ENCODE measurements at places on chromosomes 3 and 15.
A peak's percentile ranks its signal among the peaks of the same experiment; 100 is the strongest.

GRCh38 chr3:12984023-12984823 is 89.0 kb downstream of the IQSEC1 start:
- peak; percentile 37 for DNase-seq

GRCh38 chr3:47440131-47440530 is 35.6 kb downstream of the SCAP start:
- DNase-seq = no peak

DNA sequence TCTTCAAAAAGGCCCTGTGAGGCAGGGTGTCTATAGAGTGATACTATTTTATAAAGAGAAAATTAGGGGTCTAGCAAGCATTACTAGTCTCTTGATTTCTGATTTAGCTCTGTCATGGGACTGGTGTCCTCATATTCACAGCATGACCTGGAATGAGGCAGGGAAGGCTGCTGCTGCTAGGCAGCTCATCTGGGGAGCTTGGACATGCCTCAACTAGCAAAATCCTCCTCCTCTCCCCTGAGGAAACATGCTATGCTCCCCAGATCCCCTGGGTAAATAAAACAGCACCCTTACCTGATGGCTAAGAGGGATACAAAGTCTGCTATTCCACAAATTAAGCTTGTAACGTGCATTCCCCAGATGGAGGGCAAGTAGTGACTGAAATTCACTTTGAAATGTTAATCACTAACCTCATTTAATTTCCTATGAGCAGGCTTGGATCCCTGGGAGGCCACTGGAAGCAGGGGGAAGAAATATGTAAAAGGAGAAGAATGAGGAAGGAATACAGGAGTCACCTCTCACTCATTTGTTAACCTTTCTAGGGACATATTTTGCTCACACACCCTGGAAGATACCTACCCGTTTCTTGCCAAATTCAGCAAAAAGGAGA is 709.4 kb downstream of the SQOR start:
- DNase-seq = peak; percentile 25

DNA sequence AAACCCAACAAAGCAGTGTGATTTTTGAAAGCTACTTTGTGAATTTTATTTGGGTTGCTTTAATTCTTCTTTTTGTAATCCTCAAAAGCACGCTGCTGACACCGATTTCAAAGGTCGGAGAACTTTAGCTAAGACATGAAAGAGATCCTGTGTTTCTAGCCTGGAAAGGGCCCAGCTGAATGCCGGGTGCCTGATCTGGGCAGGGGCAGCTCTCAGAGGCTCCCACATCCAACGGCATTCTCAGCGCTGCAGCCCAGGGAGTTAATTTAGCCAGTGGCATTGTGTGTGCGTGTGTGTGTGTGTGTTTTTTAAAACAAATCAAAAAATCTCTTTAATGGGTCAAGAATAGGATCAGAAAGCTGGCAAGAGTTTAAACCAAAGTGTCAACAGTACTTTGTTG is 6.6 kb downstream of the RBP1 start:
- DNase-seq = no peak

GRCh38 chr3:141881702-141882101 is 5.3 kb downstream of the ATP1B3 start:
- DNase-seq = no peak
